ENCODE measurements at places on chromosomes 16 and 17. TPM values are rescaled to one million over a fixed set of nuclear protein-coding genes. Genes with fewer than 3 reads are reported as not detected.

CISD3 gene
- 4.2 TPM for total RNA-seq

ODAD4 gene
- total RNA-seq = under 0.01 TPM

CCDC154 gene
- total RNA-seq = 0.57 TPM

KLHL10 gene
- not detected for total RNA-seq

PRSS8 gene
- total RNA-seq = 31.1 TPM

KRT14 gene
- 1,560 TPM for total RNA-seq

ZG16 gene
- total RNA-seq = not detected

NTN1 gene
- under 0.01 TPM for total RNA-seq

ADGRG3 gene
- total RNA-seq = not detected

KRT12 gene
- not detected for total RNA-seq

NT5C gene
- 14.8 TPM for total RNA-seq

WFIKKN1 gene
- total RNA-seq = under 0.01 TPM

VAC14 gene
- 35.2 TPM for total RNA-seq

All from nasal cavity respiratory epithelium epithelial cell of viscerocranial mucosa (primary cell).